Muscle of arm (tissue), 14 donors: ENCODE measurements at places on chromosomes 5 and 9.

- no peak for DNase-seq
Observed at GRCh38 chr5:178991190-178992145, 3.7 kb downstream of the GRM6 start.

DNA sequence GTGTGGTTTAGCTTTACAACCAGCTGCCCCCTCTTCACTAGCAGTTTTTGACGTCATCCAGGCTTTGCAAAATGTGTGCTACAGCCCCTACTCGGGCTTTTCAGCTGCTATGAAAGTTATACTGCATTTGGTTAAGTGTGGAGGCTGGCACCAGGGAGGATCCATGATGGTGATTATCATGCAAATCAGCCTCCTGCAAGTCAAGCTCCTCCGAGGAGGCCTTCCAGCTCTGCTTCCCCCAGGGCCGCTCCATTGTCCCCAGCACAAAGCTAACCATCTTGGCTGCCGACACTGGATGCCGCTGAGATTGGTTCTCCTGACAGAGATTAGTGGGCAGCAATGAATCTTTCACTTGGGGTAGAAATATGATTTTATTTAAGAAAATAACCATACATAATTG lies 159.6 kb downstream of the NR2F1-AS1 start:
- no peak for DNase-seq

GRCh38 chr5:168969326-168969886 lies 331.5 kb downstream of the SLIT3 start:
- DNase-seq: no peak

GRCh38 chr9:86598411-86599239 lies 244.4 kb upstream of the TUT7 start:
- peak; percentile 78 for DNase-seq
